GM13977 (cell line): ENCODE measurements at places on chromosomes 11 and 22.

GRCh38 chr11:92396133-92396532, 171.5 kb downstream of the FAT3 start:
- DNase-seq = no peak

DNA sequence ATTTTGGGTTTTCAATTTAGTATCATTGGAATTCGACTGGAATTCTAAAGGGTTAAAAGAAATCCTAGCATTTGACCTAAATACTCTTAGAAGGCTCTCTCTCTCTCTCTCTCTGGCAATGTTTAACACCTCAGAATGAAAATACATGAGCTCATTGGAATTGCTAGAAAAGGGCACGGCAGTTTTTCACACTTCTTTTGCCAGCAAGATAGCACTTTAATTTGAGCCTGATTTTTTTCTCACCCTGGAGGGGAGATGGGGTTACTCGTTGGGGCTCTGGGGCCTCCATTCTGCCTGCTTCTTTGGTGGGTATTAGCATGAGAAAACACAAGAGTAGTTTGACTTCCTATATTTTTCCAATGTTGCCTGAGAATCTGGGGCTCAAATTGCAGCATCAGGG, 22.8 kb upstream of the CLMP start:
- no peak for DNase-seq

- DNase-seq = no peak
Observed at GRCh38 chr11:64356498-64357411, 2.2 kb upstream of the RPS6KA4 start.

- no peak for DNase-seq
Observed at GRCh38 chr11:57496109-57496820, 19.2 kb downstream of the SLC43A1 start.

GRCh38 chr11:92297567-92298553, 73.2 kb downstream of the FAT3 start:
- no peak for DNase-seq

- DNase-seq = no peak
Observed at GRCh38 chr22:28728002-28728401, 13.6 kb downstream of the CHEK2 start.

GRCh38 chr11:42315267-42315666, 855.8 kb upstream of the LRRC4C start:
- DNase-seq = no peak

DNA sequence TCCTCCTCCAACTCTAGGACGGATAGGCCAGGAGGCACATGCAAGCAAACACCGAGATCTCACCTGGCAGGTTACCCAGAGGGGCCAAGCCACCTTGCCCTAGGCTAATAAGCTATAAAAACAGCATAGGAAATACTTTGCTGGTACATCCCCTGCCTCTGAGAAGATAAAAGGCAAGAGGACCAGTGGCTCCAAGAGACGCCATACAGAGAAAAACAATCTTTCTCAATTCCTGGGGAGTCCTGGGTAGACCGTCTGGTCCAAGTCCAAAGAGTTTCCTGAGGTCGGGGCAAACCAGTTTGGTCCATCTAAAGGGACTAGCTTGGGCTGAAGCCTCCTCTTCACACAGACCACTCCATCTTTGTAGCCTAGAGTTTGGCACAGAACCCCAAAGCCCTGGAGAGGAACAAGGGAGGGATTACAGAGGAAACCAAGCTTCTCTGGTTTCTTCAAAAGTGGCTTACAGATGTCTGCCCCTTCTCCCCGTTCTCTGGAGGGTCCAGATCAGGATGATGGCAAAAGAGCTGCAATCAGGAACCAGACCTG, 40.4 kb downstream of the NUMA1 start:
- DNase-seq = no peak

DNA sequence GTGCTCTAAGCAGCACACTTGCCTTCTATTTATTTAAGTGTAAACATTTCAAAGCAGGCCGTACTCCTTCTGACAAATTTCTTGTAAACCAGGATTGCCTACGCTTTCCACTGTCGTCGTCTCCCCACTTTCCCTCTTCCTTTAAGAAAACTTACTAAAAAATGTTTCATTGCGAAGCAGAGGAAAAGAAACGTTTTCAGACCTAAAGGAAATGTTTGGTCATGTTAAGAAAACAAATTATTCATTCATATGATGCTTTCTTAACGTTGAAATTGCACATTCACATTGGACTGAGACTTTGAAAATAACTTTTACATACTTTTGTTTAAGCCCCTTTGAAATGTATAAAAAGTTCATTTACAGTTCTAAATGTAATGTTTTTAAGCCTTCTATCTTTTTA, 106.0 kb downstream of the EMSY start:
- no peak for DNase-seq

DNA sequence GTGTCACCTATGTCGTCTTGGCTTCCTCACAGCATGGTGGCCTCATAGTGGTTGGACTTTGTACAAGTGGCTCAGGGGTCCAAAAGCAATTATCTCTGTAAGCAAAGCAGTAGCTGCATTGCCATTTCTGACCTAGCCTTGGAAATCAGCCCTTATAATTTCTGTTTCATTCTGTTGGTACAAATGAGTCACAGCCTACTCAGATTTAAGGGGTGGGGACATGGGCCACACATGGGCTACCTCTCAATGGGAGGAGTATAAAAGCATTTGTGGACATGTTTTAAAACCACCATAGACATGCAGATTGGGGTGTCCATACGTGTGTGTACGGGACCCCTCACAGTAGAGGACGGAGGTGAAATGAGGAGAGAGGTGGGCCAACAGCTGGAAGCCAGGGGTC, 41.6 kb downstream of the CHRDL2 start:
- DNase-seq = no peak

GRCh38 chr11:129286813-129287212, 88.8 kb upstream of the BARX2 start:
- DNase-seq = no peak

DNA sequence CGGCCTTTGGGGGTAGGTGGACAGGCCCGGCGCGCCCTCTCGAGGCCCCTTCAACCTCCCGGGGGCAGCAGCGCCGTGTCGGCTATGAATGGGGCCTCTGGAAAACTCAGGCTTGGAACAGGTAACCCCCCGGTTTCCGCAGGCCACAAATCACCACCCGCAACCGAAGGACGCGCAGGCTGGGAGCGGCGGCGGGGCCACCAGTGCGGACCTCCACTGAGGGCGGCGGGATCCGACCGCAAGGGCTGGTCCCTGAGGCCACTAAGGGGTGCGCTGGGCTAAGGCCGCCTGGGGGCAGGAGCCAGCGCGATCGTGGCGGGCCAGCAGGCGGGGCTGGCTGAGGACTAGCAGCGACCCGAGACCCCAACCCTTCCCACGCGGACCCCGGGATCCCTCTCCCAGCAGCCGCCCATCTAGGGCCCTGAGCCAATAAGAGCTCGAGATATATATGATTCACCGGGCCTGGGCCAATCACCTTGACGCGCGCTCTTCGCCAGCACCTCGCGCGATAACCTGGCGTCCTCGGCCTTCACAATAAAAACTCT, 609 bp upstream of the ATF4 start:
- peak; percentile 99 for DNase-seq

GRCh38 chr11:116725434-116726221, 47.2 kb downstream of the BUD13 start:
- DNase-seq = no peak

DNA sequence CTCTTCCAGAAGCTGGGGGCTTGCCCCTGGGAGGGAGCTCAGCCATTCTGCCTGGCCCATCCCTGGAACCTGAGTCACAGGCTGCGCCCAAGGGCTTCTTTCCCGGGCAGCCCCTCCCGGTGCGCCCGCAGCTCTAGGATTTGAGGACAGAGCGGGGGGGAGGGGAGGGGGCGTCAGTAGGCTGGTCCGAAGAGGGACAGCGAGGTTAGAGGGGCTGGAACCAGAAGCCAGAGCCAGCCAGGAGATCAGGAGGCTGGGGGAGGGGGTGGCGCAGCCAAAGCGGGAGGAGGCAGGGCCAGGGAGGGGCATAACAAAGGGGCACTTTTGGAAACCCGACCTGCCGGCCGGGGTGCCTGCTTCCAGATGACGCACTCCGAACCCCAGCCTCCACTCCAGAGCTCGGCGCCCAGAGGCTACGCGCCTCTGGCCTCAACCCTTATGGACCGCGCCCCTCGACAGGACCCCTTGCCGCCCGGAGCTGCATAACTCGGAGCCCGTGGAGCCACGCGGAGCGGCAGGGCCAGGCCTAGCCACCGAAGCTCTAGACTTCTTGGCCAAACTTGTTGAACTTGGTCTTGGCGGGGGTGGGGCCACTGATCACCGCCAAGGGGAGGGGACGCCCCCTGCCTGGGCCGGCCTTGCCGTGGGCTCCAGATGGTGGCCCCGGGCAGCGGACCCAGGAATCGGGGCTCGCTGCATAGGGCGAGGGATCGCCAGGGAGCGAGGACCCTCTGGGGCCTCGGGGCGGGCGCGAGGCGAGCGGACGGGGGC, 744 bp downstream of the PACSIN3 start:
- DNase-seq = no peak

GRCh38 chr11:36540998-36541397, 26.8 kb upstream of the RAG1 start:
- DNase-seq = peak; percentile 66

DNA sequence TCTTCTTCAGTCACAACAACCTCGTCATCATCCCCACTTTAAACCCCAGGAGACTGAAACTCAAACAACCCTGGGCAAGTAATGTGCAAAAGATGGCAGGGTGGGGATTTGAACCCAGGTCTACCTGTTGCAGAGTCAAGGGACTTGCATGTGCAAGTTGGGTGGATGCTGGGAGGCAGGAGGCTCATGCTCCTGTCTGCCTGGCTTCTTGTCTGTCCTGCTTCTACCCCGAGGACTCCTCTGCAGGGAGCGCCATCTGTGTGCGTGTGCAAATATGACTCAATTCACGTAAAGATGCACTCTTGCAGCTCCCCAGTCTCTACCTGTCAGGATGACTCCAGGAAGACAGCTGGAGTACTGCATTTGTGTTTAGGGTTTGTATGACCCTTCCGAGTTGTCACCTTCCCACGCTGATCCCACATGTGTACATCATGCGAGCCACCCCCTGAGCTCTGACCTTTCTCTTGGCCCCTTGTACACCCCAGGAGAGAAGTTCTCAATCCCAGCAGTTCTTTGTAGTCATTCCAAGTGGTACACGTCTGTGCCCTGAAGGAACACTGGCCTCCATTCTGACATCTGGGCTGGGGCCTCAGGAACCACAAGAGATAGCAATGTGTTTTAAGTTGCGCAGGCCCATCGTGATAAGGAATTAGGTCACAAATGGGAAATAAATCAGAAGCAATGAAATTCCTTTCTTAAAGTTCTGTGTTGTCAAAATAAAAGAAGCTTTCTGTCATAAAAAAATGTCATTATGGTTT, 95.7 kb downstream of the CWC15 start:
- DNase-seq = no peak

- peak; percentile 86 for DNase-seq
Observed at GRCh38 chr11:68843703-68844312, 2.1 kb upstream of the CPT1A start.

DNA sequence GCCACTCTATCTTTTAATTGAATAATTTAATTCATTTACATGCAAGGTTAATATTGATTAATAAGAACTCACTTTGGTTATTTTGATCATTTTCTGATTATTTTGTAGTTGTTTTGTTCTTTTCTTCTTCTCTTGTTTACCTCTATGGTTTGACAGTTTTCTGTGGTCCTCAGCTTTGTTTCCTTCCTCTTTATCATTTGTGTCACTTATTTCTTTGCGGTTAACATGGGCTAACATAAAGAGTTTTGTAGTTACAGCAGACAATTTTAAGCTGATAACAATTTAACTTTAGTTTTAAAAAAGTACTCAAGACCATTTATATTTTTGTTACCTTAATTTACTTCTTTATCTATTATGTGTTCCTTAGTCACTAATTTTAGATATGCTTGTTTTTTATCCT, 1032.8 kb upstream of the RAG2 start:
- DNase-seq = no peak

DNA sequence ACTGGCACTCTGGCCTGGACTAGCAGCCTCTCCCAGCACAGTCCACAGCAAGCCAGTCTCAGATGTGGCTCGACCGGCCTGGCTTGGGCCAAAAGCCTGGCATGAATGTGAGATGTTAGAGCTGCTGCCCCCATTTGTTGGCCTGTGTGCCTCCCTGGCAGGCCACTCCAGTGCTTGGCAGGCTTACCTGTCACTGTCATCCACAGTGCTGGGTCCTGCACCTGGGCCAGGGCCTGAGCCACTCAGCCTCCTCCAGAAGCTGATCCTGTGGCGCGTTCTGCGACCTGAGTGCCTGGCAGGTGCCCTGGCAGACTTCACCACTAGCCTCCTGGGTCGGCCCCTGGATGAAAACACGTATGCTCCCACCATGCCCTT, 36.1 kb downstream of the RRP8 start:
- peak; percentile 14 for DNase-seq

GRCh38 chr11:68812526-68812925, 29.2 kb downstream of the CPT1A start:
- DNase-seq = no peak

DNA sequence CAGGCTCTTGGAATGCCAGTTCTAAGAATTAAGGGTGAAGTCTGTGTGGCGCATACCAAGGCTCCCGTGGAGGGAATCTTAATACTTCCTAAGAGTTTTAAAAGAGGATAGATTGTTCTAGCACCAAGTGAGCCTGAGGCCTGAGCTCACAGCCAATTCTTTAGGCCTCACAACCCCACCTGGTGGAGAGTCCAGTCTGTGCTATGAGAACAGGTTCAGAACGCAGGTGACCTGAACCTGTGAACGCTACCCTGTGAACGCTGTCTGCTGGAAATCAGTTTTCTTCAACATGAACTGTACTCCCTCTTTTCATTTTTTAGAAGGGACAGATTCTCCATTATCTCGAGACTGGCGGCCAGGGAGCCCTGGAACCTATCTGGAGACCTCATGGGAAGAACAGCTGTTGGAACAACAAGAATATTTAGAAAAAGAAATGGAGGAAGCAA, 43.2 kb upstream of the DLAT start:
- peak; percentile 72 for DNase-seq

DNA sequence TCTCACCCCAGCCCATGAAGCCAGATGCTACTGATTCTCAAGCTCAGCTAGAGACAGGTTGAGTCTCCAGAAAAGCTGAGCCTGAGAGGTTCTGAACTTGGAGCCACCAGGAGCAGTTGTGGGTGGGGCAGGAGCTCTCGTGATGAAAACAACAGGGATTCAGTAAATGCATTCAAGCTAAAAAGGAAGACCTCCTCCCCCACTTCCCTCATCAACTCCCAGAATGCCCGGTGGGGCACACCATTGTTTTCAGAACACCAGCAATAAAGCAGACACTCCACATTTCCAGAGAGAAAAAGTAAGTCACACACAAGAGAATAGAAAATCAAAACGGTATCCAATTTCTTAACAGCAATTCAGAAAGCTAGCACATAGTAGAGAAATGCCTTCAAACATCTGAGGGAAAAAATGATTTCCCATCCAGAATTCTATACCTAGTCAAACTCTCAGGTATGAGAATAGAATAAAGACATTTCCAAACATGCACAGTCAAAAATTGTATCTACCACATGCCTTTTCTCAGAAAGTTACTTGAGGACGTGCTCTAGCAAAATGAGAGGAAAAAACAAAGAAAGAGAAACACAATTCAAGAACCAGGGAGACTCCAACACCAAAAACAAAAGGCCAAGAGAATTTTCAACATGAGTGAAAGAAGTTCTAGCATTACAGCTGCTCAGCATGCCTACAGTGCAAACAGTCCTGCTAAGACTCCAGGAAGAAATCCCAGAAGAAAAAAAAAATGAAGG, 56.8 kb downstream of the CDKN1C start:
- DNase-seq = no peak

GRCh38 chr22:49564666-49565515, 262.8 kb downstream of the BRD1 start:
- no peak for DNase-seq
